ENCODE measurements at places on chromosomes 16 and 17.

GRCh38 chr16:71767060-71767900 is 41.4 kb downstream of the AP1G1 start:
- DNase-seq = no peak

- no peak for DNase-seq
Measured at GRCh38 chr16:77885571-77886295, 97.4 kb downstream of the VAT1L start.

GRCh38 chr17:4068918-4069317 is 73.9 kb downstream of the ZZEF1 start:
- no peak for DNase-seq

GRCh38 chr17:27379888-27380533 is 76.2 kb upstream of the KSR1 start:
- DNase-seq = no peak

DNA sequence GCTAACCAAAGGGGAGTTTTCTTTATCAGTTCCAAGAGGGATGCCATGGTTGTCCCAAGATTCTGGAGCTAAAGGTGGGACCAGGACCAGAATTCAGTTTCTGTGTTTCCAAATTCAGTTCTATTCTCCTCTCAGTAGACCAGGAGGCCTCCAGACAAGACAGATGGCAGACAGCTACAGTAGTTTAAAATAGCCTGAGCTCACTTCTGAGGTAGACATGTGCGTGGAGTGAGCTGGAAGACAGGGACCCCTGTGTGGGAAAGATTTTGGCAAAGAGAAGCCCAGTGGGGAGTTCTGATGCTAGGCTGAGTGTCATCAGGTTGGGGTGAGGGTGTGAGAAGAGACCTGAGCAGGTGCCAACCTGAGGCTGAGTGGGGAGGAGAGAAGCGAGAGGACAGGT is 95.4 kb downstream of the PRKCB start:
- no peak for DNase-seq

DNA sequence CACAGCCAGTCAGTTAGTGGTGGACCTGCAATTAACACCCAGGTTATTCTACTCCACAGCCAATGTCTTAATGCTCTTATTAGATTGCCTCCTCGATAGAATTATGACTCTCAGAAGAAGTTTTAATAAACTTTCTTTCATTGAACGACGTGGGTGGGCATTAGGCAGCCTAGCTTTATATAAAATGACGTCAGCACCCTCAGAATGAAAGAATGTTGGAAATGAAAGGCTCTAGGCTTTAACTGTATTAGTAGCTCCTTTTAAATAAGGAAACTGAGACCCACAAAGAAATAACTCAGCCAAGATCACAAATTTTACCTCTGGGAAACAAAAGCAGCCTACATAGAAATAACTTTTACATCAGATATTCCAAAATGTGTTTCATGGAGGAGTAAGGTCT is 91.3 kb upstream of the CLEC3A start:
- no peak for DNase-seq
